ENCODE measurements at places on chromosomes 7 and 10.

DNA sequence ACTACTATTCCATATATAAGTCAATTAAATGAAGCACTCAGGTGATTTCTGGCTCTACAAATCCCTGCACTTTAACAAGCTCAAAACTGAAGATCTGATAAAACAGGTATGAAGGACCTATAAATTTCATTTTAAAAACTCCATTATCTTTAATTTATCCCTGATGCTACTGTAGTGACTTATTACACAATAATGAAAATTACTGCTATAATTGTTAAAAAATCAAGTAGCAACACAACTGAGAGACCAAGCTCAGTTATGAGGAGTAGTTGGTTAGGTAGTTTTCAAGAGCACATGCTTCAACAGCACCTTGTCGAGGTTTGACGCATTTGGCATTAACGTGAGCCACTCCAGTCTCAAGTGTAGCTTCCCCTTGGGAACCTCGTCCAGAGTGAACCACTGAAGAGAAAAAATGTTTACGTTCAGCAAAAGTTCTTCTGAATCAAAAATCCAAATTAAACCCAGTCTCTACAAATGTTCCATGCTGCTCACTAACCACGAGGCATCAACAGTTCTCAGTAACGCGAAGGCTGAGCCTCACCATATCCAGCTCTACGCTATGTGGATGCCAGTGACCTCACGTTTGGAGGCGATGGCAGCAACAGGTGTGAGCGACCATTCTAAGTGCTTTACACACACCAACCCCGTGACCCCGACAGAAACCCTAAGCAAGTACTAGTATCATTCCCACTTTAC is 55.3 kb upstream of the NCAPG2 start:
- no peak for DNase-seq
- peaks cover 77% of the 10 kb centered on the region for H3K36me3 ChIP-seq
- no peak overlapping the region for H3K27ac ChIP-seq
- H3K4me3 ChIP-seq, result no peak overlapping the region
- H3K4me1 ChIP-seq, result no peaks in the 10 kb centered on the region
- H3K27me3 ChIP-seq, result peaks cover 2% of the 10 kb centered on the region

- no peak overlapping the region for H3K27ac ChIP-seq
- H3K4me1 ChIP-seq, result peaks cover 28% of the 10 kb centered on the region
- no peak for DNase-seq
- H3K36me3 ChIP-seq, result peaks cover 8% of the 10 kb centered on the region
- no peak overlapping the region for H3K4me3 ChIP-seq
Observed at GRCh38 chr10:133103311-133103910, 15.7 kb downstream of the ADGRA1 start.

DNA sequence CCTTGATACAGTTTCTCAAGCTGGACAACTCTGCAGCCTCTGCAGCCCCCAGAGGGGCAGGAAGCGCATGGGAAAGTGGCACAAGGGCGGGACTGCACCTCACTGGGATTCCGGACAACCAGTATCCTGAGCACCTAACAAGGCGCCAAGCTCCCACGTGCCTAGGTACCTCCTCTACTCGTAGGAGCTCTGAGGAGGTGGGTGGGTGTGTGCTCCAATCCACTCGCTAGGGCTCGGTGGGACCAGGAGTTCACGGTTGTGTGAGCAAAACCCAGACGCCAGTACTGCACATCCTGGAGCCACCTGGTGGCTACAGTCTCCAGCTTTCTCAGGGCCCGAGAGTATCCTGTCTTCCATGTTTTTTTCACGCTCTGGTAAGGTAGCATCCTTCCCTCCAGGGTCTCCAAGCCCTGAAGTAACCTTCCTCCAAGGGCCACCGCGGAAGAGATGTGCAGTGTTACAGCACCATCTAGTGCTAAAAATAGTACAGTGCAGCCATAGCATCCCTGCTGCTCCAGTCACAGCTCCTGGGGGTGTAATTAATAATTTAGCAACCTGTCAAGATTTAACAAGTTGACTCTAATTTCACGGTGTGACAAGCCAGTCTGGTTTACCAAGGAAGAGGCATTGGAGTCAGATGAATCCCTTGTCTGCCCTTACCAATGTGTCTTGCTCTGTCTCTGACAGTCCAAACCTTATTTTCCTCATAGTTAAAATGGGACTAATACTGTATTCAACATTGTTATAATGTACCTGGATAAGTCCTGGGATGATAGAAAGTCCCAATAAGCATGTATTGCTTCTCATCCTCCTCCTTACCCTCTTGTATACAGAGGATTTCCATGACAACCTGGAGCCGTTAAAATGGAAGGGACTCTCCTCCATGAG is 70.4 kb downstream of the HERPUD2 start:
- H3K27me3 ChIP-seq, result no peaks in the 10 kb centered on the region
- H3K4me3 ChIP-seq, result no peak overlapping the region
- peaks cover 4% of the 10 kb centered on the region for H3K36me3 ChIP-seq
- H3K4me1 ChIP-seq, result peaks cover 5% of the 10 kb centered on the region
- no peak overlapping the region for H3K27ac ChIP-seq

GRCh38 chr10:63267414-63268148 is 134.5 kb downstream of the NRBF2 start:
- H3K36me3 ChIP-seq, result peaks cover 14% of the 10 kb centered on the region
- H3K4me1 ChIP-seq, result peaks cover 19% of the 10 kb centered on the region
- peak overlapping the region; percentile 98 for H3K4me3 ChIP-seq
- DNase-seq, result no peak
- H3K27me3 ChIP-seq, result peaks cover 3% of the 10 kb centered on the region

GRCh38 chr7:31410265-31410664 is 69.7 kb upstream of the NEUROD6 start:
- H3K36me3 ChIP-seq, result no peaks in the 10 kb centered on the region
- DNase-seq, result no peak
- no peaks in the 10 kb centered on the region for H3K4me1 ChIP-seq
- peaks cover 6% of the 10 kb centered on the region for H3K27me3 ChIP-seq

- no peak for DNase-seq
- H3K27me3 ChIP-seq, result peaks cover 59% of the 10 kb centered on the region
- H3K4me1 ChIP-seq, result no peaks in the 10 kb centered on the region
- H3K4me3 ChIP-seq, result no peak overlapping the region
Observed at GRCh38 chr10:70280099-70280498, 3.7 kb downstream of the NPFFR1 start.

GRCh38 chr7:3301449-3301731 is 338 bp downstream of the SDK1 start:
- peaks cover 36% of the 10 kb centered on the region for H3K4me1 ChIP-seq
- peaks cover 33% of the 10 kb centered on the region for H3K27me3 ChIP-seq
- no peak for DNase-seq
- H3K4me3 ChIP-seq, result no peak overlapping the region
- H3K36me3 ChIP-seq, result no peaks in the 10 kb centered on the region
- no peak overlapping the region for H3K27ac ChIP-seq

Measured in nephron progenitor cell (in vitro differentiated cells).